ENCODE measurements at places on chromosomes 4 and X.

DNA sequence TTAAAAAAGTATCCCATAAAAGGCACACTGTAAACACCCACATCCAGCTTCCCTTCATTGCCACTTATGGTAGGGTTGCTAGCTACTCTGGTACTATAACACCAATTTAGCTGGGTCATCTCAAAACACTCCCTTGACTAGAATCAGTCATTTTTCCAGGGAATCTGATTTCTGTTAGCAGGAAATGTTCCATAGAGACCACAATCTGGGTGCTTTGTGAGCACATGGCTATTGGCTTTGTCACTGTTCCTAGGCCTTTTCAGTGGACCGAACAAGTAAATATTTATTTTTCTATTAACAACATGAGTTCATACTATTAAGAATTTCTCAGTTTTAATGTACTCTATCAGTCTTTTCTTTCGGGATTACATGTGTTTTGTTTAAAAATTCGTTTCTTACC is 404.7 kb upstream of the GNPDA2 start:
- DNase-seq: no peak

- no peak for DNase-seq
Measured at GRCh38 chr4:186400676-186401075, 134.7 kb downstream of the F11 start.

- DNase-seq: no peak
Measured at GRCh38 chr4:107500551-107500950, 219.5 kb downstream of the PAPSS1 start.

- no peak for DNase-seq
Measured at GRCh38 chr4:124202099-124202498, 510.4 kb downstream of the ANKRD50 start.

DNA sequence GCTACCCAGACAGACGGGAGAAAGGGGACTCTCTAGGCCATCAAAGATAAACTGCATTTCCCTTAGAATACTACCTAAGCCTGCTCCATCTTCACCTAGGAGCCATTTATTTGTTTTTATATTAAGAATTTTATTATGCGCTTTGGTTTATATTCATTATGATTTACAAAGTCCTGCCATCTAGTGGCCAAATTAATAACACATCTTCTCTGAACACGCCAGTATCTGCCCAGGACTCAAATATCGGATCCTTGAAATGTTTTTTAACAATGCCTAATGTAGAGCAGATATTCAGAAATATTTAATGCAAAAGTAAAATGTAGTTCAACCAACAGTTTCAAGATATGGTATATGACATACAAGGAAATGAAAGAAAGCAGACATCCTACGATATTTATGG is 20.8 kb upstream of the PRPS2 start:
- DNase-seq: peak; percentile 40

DNA sequence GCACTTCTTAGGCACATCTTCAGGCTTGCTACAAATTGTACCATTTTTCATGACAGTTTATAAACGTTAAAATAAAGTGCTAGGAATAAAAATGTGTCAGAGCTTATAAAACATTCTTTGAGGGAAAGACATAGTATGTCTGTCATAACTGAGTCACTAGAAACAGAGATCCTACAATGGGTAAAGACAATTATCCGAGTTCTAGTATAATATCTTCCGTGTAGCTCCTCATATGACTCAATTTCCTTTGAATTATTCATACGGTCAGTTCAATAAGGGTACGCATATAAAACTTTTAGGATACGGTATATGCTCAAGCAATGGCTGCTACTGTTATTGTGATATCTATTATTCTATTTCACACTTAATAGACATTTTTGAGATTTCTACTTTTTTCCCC is 349.1 kb downstream of the PCDH10 start:
- no peak for DNase-seq

GRCh38 chr4:84325625-84326024 is 173.5 kb downstream of the NKX6-1 start:
- DNase-seq: no peak

- no peak for DNase-seq
Measured at GRCh38 chr4:147396105-147396504, 84.8 kb upstream of the EDNRA start.

DNA sequence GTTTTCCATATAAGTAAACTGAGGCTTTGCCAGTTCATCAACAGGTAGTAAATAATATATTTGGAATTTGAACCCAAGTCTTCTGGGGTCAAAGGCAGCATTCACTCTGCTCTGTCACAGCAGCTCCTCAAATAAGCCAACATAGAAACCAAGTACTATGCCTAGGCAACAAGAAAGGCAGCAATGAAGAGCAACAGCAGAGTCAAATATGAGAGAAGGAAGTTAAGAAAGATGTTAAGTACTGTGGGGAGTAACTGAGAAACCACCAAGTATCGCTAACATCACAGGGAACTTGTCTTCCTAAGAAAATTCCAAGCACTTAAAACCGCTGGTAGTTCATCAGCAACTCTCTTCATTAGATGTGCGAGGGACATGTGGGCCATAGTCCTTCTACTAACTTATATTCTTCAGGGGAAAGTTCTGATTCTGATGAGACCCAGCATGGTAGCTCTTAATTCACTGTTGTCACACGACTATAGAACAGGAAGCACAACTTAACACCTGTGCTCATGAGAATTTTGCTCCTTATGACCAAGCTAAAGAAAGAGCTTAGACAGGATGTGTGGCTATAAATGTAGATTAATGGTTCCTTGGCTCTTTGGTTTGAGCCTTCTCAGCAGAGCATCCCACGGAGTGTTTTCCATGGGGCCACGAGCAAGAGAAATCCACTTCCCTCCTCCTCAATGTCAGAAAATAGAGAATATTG is 107.8 kb downstream of the AR start:
- DNase-seq: no peak

DNA sequence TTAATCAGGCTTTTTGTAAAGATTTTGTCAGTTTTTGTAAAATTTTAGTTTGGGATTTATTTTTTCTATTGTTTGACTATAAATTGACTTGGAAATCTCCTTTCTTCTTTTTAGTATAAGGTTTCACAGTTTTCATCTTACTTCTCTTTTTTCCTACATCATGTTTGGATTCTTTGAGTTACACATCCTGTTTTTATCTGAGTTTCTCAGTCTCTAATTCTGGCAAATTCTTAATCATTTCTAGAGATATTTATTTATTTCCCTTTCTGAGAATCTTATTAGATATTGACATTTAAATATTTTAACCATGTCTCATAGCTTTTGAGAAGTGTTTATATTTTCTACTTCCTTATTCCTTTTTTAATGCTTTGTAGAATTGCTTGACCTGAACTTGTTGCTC is 20.7 kb downstream of the USP53 start:
- no peak for DNase-seq

DNA sequence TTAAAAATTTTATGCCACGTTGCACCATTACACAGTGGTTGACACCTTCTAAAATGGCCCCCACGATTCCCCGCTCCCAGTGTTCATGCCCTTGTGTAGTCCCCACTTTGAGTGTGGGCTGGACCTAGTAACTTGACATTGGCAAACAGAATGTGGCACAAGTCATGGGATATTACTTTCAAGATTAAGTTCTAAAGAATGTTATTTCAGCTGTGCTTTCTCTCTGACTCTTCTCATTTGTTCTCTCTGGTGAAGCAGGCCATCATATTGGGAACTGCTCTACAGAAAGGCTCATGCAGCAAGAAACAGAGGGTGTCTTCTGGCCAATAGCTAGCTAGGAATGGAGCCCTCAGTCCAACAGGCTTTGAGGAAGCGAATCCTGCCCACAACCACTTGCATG is 67.1 kb downstream of the ATXN3L start:
- no peak for DNase-seq

GRCh38 chrX:13165266-13166189 is 121.1 kb upstream of the FAM9C start:
- DNase-seq: no peak

GRCh38 chr4:6932475-6932874 is 22.8 kb downstream of the TBC1D14 start:
- DNase-seq: no peak

GRCh38 chr4:22014222-22014741 is 65.7 kb upstream of the KCNIP4 start:
- peak; percentile 37 for DNase-seq

DNA sequence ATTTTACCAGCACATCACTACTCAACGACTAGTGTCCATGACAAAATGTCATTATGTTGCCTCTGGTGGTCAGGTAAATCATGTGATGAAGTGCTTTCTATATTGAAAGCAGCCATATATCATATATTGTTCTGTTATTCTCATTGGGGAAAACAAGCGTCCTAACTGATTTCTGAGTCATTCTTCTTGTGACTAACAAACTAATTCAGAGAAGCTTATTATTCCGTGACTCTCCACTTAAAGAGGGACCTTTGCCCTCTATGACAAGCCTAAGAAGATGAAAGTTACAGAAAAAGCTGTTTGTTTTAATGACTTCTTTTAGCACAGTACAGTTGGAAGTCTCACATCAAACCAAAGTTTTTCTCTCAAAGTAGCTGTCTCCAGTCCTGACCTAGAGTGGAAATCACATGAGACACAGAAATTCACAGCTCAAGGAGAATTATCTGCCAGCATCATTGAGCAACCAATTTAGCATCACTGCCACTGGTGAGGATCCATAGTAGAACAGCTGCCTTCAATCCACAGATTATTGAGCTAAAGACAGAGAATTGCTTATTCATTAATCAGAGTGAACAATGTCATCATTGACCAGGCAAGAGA is 36.4 kb downstream of the ASB9 start:
- no peak for DNase-seq

- DNase-seq: no peak
Measured at GRCh38 chr4:88793475-88793874, 95.8 kb upstream of the NAP1L5 start.

- no peak for DNase-seq
Measured at GRCh38 chr4:111282035-111282434, 659.2 kb upstream of the PITX2 start.

GRCh38 chr4:159238631-159239030 is 135.8 kb downstream of the RAPGEF2 start:
- DNase-seq: no peak

DNA sequence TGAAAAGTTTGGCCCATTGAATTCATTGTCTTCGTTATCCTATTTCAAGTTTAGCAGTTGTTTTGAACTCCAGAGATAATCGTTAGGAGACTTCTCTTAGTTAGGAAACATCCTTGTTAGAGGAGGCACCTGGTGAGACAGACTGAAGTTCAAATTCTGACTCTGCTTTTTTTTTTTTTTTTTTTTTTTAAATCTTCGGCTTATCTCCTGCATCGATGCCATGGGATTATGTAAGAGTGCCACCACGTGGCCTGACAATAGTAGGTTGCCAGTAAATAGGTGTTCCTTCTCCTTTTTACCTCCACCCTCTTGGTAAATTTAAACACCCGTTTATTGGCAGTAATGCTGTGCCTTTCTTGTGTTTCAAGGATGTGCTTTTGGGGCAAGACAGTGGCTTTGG is 149.3 kb downstream of the SOWAHB start:
- peak; percentile 45 for DNase-seq

GRCh38 chr4:143481361-143481760 is 32.1 kb upstream of the SMARCA5 start:
- no peak for DNase-seq

DNA sequence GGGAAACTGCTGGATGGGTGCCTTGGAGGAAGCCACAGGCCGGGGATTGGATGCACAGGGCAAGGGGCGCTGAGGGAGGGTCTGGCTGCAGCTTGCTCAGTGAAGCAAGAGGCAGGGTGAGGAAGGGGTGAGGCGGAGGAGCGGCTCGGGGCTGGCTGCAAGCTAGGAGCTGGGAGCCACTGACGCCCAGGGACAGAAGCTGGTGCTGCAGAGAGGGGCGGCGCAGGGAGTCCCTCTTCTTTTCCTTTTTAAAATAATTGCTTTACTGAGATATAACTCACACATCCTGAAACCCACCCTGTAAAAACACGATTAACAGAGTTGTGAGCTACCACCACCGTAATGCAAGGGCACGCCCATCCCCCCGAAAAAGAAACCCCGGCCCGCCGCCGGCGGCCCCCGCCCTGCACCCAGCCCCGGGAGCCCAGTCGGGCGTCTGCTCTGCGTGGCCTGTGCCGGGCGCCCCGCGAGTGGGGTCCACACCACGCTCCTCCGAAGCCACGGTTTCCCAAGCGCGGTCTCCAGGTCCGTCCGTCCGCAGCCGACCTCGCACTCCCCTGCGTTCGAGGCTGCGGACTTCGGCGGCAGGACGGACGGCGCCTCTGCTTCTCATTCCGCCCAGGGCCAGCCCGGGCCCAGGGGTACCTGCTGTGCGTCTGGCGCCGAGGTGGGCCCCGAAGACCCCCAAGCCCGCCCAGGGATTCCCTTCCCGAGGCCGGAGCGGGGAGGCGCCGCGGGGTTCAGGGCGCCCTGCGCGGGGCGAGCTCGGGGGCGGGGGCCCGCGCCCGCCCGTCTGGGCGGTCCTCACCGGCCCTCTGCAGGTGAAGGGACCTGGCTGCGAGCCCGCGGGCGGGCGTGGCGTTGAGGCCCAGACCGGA is 866 bp upstream of the UVSSA start:
- peak; percentile 37 for DNase-seq

GRCh38 chr4:102574317-102574716 is 73.2 kb downstream of the NFKB1 start:
- DNase-seq: peak; percentile 69

- DNase-seq: no peak
Measured at GRCh38 chrX:119130911-119131310, 3.3 kb upstream of the KIAA1210 start.

- no peak for DNase-seq
Measured at GRCh38 chrX:69116077-69116476, 49.2 kb downstream of the PJA1 start.

DNA sequence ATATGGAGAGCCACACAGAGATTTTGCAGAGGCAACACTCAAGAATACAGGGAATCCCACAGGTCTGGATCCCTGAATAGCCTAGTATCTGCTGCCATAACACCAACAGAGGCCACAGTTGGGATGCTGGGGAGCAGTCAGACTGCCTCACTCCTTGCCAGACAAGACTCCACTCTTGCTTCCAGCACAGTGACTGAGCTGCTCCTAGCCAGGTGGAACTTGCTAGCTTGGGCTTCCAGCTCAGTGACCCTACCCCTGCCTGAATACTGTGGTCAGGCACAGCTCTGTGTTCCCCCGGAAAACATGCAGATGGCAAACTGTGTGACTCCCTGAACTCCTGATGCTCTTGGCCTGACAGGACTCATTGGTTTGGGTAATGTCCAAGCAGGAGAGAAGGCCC is 251.8 kb downstream of the KCTD8 start:
- no peak for DNase-seq

DNA sequence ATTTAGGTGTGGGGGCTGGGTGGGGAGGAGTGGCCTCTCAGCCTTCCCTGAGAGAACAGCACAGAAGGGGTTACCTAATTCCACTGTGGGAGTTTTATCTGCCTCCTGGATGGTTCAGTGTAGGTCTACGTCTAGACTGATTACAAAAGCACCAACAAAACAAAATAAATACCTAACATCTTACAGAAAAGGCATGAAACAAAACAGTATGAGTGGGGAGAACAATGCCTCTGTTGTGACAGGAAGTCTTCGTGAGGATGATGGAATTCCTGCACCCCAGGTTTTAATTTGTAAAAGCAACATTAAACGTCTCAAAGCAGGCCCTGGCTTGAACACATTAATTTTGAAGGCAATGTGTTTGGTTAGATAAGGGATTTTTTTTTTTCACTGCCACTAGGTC is 112.1 kb upstream of the GPC4 start:
- no peak for DNase-seq

All from suppressor macrophage treated with lipopolysaccharide for 1 hour (primary cell).